ENCODE measurements at places on chromosomes 1 and 21.

- DNase-seq: no peak
Observed at GRCh38 chr1:232018231-232019025, 391.8 kb downstream of the DISC1 start.

- no peak for DNase-seq
Observed at GRCh38 chr1:244749230-244750016, 86.0 kb upstream of the COX20 start.

DNA sequence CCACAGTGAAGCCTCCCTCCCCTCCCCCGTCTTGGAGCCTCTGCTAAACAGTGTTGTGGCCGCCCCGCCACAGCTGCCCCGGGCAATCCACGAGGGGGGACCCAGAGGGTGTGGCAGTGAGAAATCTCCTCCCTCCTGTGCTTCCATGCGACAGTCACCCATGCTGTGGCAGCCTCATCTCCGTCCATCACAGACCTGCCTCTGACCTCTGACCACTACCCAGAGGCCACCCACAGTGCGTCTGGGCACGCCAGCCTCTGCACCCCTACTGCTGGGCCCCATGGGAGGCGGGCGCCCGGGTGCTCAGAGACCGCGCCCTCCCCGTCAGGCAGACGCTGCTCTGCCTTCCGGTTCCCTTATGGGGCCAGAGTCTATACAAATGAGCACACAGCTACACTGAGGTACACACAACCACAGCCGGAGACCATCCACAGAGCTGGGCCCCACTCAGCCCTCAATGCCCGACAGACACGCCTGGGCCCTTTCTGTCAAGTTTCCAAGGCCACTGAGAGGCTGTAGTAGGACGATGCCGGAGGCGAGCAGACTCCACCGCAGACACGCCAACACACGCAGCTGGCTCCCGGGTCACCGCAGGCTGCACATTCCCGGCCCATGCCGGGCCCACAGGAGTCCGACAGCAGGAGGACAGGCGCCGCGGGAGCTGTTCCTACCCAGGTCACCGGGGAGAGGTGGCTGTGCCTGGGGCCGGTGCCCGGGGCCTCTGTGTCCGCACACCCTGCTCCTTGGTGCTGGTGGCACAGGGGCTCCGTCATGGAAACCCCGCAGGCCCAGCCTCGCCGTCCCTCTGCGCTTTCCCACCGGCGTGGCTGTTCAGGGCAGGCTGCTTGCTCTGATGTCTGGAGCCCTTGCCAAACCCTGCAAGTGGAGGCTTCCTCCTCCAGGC is 23.9 kb upstream of the TMEM52 start:
- no peak for DNase-seq

DNA sequence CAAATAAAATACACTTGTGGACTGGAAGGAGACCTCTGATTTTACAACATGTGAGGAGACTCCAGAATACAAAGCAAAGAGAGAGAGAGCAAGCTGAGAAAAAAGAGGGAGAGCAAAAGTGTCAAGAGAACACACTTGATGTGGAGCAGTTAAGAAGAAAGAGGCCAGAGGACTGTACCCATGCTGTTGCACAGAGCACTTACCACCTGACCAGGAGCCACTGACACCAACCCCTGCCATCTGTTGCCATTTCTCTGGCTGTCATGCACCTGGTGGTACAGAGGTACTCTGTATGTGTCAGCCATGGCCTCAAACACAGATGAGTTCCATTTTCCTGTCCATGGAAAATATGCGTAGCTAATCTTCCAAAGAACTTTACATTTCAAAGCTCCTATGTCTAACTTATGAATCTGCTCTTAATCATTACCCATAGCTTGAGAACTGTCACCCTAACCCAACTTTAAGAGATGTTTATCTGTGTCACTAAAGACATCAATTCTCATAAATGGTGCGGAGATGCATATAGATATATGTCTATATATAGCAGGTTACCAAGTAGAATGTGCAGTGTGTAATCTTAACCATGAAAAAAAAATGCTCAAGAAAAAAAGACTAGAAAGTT is 32.8 kb upstream of the ABCD3 start:
- no peak for DNase-seq

- no peak for DNase-seq
Observed at GRCh38 chr1:18606443-18607288, 24.0 kb upstream of the PAX7 start.

DNA sequence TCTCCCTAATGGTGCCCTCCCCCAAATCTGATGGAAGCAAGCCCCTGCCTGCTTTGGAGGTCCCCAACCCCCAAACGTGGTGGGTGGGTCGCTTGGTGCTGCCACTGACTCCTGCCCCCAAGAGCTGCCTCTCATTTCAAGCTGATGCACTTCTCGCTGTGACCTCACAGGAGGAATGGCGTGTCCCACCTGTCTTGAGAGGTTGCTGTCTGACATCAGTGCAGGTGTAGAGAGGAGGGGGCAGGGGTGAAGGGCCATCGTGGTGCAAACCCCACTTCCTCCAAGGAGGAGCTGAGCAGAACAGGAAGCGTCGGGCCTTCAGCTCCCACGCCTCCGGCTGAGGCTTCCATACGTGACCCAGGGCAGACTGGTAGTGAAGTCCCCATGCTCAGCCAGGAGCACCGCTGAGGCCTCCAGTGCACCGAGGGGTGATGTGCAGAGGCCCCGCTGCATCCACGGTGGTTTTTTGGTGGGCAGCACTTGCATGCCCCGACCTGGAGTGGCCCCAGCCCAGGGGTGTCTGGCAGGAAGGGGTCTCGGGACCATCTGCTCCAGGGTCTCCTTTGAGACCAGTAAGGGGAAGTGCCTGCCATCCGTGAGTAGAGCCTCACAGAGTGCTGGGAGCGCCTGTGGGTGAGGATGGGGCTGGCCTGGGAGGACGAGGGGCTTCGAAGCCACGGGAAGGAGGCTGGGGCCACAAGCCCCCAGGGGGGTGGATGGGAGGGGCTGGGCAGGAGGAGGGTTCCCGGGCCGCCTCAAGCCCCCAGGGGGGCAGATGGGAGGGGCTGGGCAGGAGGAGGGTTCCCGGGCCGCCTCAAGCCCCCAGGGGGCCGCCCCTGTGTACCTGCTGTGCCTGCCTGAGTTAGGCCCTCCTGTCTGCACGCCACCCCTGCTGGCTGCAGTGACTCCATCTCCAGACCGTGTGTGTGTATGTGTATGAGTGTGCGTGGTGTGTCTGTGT is 39.8 kb downstream of the WDR4 start:
- no peak for DNase-seq

DNA sequence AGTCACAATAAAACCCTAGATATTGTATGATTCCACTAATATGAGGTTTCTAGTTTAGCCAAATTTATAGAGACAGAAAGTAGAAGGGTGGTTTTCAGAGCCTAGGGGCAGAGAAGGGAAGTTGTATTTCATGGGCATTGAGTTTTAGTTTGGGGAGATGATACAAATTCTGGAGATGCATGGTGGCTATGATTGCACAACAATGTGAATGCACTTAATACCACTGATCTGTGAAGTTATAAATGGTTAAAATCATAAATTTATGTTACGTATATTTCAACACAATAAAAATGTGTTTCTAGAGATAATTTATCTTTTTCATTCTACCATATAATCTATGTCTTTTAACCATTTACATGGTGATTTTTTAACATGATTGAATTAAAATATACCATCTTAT is 779.3 kb upstream of the BRINP3 start:
- no peak for DNase-seq

DNA sequence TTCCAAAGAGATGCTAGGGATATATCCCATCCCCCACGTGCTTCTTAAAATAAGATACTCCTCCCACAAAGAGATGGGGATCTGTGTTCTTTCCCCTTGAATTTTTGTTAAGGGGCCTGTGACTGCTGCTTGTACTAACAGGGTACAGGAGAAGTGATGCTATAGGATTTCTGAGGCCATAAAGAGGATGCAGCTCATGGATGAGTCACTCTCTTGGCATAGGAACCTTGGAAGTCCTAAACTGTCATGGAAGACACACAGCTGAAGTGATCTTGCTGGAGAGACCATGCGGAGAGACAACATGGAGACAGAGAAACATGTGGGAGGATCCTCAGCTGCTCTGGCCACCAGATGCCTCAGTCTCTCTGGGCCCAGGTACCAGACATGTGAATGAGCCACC is 157.2 kb downstream of the S1PR1 start:
- DNase-seq: no peak

DNA sequence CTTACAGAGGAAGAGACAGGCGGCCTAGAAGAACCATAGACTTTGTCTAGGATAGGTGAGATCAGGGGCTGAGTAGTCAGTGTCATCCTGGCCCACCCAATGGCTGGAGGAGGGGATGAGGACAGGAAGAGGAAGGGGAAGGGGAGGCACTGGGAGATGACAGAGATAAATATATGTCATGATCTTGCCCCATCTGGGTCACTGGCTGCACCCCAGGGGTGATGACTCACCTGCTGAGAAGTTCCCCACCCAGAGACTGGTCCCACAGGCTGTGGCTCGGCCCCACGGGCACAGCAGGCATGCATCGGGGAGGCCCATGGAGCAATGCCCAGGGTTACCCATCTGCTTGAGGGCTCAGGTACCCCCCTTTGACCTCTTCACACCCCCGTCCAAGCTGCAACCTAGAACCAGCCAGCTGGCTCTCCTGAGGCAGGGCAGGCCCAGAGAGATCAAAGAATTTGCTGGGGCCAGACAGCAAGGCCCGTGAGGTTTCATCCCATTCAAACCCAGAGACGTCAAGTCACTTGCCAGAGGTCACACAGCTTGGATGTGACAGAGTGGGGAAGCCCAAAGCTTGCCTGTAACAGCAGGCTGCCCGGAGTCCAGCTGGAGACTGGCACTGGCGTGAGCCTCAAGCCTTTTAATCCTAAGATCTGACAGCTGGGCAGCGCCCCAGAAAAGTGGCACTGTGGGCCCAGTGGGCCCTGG is 34.7 kb upstream of the CASZ1 start:
- no peak for DNase-seq

DNA sequence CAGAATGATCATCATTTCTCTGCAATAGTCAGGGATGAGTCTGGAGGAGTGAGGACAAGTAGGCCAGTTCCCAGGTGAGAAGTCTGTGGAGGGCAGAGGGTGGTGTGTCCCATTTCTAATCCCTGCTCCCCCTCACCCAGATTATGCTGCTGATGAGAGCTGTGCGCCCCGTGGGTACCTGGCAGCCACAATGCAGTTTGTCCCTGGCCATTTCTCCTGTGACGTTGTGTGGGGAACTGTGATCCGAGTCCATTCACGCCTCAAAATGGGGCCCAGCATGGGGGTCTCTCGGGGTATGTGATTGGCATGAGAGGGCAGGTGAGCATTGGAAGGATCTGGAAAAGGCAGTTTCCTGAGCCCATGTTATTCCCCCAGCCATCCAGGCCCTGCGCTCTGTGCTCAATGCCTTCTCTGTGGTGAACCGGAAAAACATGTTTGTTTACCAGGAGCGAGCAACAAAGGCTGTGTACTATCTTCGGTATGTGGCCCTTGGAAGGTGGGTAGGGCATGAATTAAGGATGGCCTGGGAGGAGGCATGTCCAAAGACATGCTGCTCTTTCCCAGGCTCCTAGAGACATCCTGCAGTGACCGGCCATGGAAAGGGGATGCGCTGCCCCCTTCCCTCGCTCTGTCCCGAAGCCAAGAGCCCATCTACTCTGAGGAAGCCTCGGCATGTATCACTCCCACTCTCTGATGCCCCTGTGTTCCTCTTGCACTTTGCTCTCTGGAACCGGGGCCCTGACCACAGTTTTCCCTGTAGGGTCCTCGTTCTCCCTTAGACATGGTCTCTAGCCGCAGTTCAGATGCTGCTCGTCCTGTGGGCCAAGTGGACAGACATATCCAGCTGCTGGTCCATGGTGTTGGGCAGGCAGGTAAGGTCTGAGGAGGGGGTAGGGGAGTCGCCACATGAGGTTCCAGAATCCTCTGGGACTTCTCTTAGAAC is 16.4 kb downstream of the HYI start:
- no peak for DNase-seq

DNA sequence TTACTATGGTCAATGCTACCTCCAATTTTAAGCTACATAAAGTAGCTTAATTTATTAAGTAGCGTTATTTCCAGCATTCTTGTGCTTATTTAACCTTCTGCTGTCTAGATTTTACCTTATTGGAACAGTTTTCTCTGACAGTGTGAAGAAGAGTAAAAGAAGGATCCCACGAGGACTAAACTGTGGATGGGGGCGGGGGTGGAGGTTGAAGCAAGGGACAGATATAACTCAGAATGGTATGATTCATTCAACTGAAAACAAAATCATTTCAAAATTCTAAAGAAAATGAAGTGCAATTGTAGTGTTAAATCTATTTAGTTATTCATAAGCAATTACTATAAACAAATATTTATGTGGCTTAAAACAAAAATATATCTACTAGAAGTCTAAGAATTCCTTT is 11.5 kb upstream of the VAV3 start:
- DNase-seq: no peak

DNA sequence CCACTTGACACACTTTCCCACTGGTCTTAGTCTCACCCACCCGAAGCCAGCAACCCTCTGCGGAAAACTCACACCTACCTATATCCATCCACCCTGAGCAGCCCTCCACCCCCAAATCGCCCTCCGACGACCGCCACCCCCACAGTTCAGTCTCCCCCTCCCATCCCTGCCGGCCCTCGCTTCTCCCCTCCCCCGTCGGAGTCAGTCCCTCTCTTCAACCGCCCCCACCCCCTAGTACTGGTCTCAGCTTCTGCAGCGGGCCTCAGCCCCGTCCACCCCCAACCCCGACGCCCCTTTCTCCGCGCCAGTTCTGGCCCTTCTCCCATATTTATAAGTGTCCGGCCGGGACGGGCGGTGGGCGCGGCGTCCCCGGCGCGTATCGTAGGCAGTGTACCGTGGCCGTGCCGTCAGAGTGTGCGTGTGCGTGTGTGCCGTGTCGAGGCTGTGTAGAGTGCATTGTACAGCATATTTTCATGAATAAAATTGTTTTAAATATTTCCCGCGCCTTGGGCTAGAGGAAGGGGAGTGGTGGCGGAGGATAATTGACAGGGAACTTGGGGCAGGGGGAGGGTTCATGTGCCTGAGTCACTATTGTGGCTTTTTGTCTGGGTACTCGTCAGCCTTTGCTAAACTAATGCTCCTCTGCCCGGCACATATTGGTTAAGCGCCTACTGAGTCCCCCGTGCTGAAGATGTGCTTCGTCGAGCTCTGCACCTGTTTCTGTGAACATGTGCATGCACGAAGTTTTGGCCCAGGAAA is 22.0 kb downstream of the FOXO6 start:
- no peak for DNase-seq

GRCh38 chr1:109654519-109654918 is 1.4 kb upstream of the GSTM4 start:
- DNase-seq: no peak

DNA sequence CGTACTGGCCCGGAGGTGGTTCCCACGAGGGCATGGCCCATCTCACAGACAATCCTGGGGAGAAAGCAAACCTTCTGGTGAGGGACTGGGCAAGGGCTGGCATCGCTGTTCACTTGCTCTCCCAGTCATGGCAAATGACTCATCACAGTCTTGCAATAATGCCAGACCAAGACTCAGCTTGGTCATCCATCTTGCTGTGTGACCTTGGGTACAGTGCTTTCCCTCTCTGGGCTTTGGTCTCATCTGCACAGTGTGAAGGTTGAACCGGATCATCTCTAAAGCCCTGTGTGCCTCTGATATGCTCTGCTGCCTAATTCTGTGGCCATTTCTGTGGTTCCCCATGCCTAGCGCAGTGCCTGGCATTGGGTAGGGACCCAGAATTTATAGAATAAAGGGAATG is 143.6 kb upstream of the CD34 start:
- DNase-seq: no peak
